ENCODE measurements at places on chromosomes 16 and 17.

GRCh38 chr16:84144209-84144858 lies 643 bp downstream of the HSDL1 start:
- peak; percentile 27 for DNase-seq

DNA sequence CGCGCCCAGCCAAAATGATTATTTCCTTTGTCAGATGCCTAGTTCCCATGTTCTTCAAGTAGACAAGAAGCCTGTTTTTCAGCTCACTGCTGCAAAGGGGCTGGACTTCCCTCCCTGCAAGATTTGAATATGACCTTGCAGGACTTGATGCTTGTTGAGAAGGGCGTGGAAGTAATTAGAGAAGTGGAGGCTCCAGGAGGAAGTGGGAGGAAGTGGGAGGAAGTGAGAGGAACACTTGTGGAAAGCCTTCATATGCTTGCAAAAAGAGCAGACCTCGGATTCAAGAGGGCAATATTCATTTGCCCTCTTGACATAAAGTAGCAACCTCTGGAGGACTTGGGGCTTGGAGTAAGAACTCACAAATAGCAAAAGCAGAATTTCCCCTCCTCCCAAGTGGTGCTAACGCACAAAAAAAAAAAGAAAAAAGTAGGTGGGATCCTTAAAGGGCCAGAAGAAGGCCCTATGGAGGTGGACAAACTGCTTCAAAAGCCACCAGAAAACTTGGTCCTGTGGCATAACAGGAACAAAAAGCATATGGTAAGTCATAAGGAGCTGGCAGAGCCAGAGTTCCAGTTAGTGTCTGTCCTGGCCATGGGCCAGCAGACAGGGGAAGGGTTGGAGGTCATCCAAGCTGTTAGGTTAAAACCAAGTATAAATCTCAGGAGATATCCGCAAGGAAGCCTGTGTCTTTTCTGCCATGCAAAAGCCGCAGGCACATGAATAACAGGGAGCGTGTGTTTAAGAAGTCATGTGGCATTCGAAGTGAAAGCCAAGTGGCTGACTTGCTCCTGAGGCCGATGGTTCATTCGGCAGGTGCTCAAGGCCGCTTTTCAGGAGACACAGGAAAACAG lies 20.6 kb upstream of the PRKAR1A start:
- no peak for DNase-seq

GRCh38 chr17:71055128-71055527 lies 885.8 kb downstream of the KCNJ2 start:
- no peak for DNase-seq

GRCh38 chr16:25219070-25219737 lies 2.5 kb downstream of the AQP8 start:
- no peak for DNase-seq

- DNase-seq: no peak
These were observed 114.9 kb downstream of the TRIM37 start for GRCh38 chr17:58991718-58992331.

DNA sequence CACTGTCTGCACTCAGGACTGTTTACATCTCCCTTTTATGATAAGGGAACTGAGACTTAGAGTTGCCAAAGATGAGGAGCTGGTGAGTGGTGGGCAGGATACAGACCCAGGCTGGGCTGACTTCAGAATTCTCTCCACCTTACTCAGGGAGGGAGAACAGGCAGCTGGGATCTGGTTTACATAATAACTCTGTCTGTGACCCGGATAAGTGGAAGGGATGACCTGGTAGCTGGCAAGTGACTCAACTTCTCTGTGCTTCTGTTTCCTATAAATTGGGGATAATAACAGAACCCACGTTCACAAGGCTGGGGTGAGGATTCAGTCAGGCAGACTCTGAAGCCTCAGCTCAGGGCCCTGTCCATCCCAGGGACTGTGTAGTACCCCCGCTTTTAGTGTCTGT lies 2.6 kb downstream of the SNX20 start:
- DNase-seq: no peak

GRCh38 chr16:63981639-63982038 lies 1140.2 kb downstream of the CDH11 start:
- no peak for DNase-seq

DNA sequence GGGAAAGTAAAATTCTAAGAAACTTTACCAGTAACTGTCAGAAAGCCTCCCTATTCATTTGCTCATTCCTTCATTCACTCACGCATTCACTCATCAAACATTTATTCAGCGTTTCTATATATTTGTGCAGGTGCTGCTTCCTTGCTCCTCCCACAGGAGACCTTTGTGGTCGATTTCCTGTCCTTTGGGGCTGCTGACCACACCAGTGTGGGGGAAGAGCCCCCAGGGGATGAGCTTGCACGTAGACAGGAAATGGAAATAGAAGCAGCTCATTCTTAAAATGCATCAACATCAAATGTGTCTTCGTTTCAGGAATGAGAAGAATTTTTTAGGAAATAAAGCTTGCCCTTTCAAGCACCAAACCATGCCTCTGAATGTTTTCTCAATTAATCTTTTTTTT lies 9.6 kb downstream of the PIK3R6 start:
- DNase-seq: no peak

DNA sequence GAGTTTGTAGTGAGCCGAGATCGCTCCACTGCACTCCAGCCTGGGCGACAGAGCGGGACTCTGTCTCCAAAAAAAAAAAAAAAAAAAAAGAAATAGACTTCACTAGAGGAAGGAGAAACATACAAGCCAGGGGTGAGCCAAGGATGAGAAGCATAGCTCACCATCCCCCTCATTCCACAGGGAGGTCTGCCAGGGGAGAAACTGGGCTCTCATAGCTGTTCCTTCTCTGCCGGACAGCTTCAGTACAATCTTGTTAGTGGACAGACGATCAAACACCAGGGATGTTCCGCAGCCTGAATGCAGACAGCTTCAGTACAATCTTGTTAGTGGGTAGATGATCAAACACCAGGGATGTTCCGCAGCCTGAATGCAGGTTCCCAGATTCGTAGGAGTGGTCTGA lies 509.6 kb downstream of the CDH13 start:
- DNase-seq: no peak

DNA sequence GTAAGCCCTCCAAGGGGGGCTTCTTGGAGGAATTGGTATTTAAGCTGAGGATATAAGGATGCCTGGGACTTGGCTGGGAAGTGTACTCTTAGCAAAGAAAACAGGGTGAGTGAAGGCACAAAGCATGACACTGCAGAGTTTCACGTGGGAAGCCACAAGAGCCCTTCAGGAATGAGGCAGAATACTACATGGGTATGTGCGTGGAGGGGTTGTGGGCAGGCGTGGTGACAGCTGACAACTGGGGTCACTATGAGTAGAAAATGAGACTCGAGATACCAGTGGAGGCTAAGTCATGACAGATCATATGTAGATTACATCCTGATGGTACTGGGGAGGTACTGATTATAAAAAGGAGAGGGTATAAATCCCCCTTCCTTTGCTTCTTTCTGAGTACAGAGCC lies 78.1 kb upstream of the XYLT1 start:
- no peak for DNase-seq

DNA sequence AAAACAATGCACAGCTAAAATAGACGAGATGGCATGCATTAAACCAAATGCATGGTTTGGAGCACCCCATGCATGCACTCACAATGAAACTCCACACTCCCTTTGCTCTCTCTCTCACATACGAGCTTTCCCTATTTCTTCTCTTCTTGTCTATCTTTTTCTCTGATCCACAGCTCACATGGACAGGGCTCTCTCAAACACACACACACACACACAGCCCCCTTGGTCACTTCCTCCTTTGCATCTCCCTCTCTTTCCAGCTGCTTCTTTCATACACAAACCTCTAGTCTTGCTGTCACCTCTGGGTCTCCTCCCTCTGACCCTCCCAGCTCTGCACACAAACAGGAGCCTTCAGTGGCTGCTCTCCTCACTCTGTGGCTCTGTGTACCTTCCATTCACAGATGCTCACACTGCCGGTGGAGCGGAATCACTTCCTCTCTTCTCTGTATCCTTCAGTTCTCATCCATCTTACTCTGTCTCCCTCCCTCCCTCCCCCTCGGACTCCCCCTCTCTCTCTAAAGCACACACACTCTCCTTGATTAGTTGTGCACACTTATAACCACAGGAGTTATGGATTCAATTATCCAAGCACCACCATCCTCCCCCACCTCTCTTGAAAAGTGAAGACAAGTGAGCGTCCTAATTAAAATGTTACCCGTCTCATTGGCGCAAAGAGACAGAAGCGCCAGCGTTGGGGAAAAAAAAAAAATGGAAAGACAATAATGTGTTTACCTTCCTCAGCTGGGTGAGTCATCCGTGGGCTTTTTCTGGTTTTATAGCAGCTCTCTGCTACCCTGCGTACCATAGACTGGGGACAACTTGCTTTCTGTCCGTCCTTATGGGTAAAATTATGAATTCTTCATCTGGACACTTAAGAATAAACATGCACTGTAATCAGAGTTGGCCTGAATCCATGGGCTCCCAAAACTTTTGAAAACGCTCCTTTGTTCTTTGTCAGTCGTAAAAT lies 90.8 kb downstream of the SHISA6 start:
- no peak for DNase-seq

- DNase-seq: no peak
These were observed 244.7 kb upstream of the WSB1 start for GRCh38 chr17:27049104-27049784.

DNA sequence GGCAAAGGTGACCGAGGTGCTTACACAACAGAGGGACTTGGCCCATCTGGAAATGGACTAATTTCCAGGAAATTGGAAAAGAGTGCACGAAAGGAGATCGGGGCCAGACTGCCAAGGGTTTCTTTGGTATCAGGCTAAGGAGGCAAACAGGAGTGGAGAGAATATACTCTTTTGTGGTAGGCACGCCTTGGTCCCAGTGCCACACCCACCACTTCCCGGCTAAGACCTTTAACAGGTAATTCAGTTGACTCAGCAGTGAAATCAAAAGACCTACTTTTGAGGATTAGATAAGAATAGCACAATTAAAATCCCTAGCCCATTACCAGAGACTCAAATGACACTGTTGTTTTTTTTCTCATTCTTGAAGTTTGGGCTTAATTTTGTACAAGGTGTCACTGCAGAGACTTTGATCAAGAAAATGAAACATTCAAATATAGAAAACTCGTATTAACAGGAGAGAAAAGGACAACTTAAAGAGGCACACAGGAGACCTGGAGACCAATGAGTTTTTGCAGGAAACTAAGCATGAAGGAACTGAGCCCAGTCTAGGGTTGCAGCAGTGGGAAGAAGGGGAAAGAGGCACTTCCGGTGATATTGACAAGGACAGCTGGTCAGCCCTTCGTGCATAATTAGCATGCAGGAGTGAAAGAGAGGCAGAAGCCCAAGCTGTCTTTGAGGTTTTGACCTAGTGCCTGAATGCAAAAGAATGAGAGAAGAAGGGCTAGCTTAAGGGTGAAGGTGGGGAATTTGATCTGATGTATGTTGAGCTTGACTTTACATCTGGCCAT lies 265.5 kb upstream of the CCL2 start:
- no peak for DNase-seq

GRCh38 chr17:47899643-47900042 lies 3.6 kb downstream of the SP2 start:
- no peak for DNase-seq

- DNase-seq: no peak
These were observed 9.4 kb upstream of the MYL4 start for GRCh38 chr17:47199627-47200324.

GRCh38 chr17:45951403-45951802 lies 47.6 kb upstream of the STH start:
- no peak for DNase-seq

DNA sequence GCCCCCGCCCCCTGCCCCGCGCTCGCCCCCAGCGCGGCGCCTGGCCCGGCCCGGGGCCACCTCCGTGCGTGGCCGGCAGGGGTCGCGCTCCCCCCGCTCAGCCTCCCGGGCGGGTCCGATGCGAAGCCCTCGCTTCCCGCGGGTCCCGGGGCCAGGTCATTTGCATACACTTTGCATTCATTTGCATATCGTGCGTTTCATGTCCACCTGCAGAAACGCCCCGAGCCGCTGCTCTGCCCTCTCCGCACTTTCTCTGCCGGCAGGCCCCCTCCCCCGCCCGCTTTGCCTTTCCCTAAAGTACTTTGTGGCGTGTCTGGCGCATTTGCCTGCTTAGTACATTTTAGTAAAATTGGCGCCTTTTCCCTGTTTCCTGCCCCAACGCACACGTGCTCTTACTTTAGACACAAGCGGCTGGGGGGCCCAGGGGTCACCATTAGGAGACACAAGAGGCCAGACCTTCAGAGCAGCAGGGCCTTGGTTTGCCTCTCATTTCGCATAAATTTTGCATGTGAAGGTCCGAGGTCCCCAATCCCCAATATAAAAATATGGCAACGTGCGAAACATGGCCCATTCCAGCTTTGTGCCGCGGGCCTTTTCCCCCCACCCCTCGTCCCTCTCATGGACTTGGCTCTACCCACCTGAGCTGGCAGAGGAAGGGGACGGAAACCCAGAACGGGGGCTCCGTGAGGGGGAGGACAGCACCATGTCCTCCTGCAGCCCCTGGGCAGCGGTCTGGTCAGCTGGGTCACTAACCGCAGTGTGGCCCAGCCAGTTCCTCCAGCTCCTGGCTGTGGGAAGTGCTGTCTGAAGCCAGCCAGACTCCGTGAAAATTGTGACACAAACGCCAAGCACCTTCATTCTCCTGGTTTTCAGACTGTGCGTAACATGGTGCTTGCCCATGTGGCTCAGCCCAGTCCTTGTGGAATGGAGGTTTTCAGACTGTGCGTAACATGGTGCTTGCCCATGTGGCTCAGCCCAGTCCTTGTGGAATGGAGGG lies 34.8 kb downstream of the CBFA2T3 start:
- peak; percentile 60 for DNase-seq

GRCh38 chr16:81826523-81826922 lies 47.4 kb downstream of the PLCG2 start:
- no peak for DNase-seq

DNA sequence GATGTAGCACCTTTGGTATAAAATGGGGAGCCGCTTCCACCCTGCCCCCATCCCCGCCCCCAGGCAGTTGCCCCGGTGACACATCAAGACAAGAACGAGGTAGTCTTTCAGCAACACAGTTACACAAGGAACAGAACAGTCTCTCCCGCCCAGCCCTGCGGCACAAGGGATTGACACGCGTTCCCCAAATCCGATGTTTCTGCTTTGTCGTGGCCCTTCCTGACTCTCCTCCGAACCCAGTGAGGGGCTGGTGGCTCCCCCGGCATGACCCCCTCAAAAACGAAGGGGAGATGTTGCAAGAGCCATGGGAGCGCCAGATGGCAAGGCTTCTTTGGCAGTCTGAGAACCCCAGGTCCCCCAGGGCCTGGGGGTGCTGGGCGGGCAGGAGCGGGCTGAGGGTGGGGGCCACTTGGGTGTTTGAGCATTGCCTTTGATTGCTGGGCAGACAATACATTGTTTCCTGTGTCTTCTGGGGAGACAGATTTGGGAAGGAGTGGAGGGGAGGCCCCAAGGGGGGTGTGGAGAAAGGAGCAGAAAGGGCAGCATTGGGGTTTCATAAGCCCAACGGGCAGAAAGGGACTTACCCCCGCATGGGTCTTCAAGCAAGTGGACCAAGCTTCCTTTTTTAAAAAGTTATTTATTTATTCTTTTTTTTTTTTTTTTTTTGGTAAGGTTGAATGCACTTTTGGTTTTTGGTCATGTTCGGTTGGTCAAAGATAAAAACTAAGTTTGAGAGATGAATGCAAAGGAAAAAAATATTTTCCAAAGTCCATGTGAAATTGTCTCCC lies 16.6 kb downstream of the COL1A1 start:
- peak; percentile 78 for DNase-seq

- peak; percentile 94 for DNase-seq
These were observed 118.4 kb downstream of the COPRS start for GRCh38 chr17:31740611-31741082.

- DNase-seq: peak; percentile 62
These were observed at the start of gene MT1M for GRCh38 chr16:56632156-56632847. Gene MT1M, plus strand, starts transcription at chr16:56632659. Its CDS starts 73 bp downstream, at chr16:56632732.
